ENCODE measurements at places on chromosomes 7 and 10. TPM values are rescaled to one million over a fixed set of nuclear protein-coding genes. Genes with fewer than 3 reads are reported as not detected.

Gene CH25H
- total RNA-seq = not detected

Gene SH2D4B
- not detected for total RNA-seq

Gene UPK3B
- 2.6 TPM for total RNA-seq

Gene LRRC4
- total RNA-seq = 0.35 TPM

Gene RBP3
- not detected for total RNA-seq

Gene GPR22
- not detected for total RNA-seq

DNA sequence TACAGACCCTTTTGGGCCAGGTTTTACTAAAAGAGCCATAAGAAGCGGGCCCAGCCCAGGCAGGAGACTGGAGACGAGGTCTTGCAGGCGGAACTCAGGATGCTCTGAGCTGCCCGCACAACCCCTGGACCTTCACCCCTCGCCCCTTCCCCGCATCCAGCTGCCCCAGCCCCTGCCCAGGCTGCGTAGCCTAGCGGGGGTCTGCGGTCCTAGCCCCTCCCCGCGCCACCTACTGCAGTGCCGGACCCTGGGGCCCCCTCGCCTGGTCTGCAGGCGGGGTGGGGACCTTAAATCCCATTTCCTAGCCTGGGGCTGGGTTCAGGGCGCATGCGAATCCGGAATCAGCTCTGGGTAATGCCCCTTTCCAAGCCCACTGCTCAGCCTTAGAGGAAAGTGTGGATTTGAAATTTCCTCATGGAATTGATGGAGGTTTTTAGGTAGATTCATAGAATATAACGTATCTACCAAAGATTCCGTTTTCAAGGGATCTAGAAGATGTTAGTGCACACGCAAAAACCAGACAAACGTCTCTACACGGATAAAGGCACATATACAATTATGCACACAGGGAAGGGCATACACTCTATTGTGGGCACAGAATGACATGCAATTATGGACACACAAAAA is 546 bp upstream of the HOXA3 start:
- DNase-seq = no peak

DNA sequence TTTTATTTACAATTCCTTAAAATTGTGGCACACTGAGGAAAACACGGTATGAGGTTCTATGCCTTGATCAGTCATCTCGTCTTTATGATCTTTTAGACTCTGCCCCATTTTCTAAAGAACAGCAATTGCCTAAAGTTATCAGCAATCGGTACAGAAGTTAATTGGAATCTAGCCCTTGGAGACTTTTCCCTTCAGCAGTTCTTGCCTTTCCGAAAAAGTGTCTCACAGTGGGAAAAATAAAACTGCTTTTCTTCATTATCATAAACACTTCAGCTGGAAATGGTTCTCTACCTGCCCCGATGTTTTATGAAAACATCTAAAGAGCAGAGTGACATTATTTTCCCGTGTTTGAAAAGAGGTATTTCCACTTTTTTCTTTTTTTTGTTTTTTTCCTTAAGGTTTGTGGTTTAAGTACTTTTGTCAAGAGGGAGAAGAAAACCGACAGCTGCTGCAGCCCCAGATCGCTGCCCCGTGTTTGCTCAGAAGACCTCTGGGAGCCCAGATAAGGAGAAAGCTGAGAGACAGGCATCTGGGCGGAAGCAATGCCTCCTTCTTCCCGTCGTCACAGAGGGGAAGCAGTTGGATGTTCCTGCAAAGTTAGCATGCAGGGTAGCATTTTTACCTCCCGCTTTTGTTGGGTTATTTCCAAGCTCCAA is 149.7 kb downstream of the FRMD4A start:
- DNase-seq = no peak

DNA sequence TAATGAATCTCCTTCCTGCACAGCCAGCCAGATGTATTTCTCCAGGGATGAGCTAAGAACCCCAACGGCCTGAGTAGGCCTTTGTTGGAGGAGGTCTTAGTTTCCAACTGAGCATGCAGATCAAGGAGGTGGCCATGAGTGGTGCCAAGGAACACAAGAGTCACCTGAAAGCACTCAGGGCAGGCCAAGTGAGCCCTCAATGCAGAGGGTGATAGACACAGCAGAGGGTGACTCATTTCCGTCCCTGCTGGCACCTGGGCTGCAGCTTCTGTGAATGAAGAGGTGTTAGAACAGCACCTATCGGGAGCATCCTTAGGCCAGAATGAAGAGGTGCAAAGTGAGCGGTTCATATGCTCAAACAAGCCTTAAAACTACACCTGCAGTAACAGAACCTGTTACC is 211.8 kb downstream of the FRMD4A start:
- DNase-seq = no peak

- peak; percentile 54 for DNase-seq
Measured at GRCh38 chr7:113710310-113711096, 208.3 kb downstream of the PPP1R3A start.

DNA sequence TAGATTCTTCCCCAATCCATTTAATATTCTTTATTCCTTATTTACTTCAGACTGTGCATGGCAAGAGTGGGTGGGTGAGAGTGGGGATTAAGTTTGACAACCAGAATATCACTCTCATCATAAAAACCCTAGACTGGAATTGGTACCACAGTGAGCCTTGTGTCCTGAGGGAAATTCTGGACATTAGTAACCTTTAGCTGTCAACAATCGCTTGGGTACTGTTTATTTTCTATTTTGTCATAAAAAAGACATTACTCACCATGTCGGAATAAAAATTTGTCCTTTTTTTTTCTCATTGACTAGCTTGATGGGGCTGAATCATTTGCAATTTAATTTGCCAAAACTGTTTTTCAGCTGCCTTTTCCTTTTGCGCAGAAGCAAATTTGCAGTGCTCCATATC is 176.1 kb upstream of the SEMA3C start:
- DNase-seq = no peak

GRCh38 chr10:121112579-121113384 is 261.6 kb downstream of the WDR11 start:
- DNase-seq = no peak

DNA sequence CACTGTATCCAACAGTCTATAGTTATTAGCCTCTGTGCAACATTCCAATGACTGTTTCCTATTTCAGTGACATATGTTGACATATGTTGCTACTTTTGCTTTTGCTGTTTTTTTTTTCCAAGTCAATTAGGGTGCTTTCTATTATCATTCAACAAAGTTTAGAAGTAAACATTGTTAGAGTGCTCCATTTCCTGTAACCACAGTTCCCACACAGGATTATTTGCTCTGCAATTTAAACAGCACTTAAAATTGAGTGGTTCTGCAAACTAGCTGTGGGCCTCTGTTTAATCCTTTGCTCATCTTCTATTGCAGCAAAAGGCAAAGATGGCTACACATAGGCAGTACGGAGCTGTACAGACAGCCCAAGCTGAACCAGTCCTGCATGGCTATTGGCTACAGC is 46.5 kb upstream of the PTN start:
- no peak for DNase-seq

DNA sequence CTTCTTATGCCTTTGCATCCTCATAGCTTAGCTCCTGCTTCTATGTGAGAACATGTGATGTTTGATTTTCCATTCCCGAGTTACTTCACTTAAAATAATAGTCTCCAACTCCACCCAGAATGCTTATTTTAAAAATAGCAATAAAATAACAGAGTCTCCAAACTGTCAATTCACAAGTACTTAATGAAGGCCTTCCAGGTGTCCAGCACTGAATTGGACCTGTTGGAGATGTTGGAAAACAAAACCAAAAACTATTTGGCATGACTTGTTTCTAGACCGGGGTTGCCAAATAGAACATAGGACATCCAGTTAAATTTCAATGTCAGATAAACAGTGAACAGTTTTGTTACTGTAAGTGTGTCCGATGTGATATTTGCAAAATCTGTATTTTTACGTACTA is 208.1 kb upstream of the DKK1 start:
- no peak for DNase-seq
